ENCODE measurements at places on chromosomes 1 and 21.
A peak's percentile ranks its signal among the peaks of the same experiment; 100 is the strongest.

- no peak for DNase-seq
Measured at GRCh38 chr1:87155170-87155569, 173.5 kb upstream of the LMO4 start.

GRCh38 chr1:44333376-44333775, 21.7 kb downstream of the ERI3 start:
- no peak for DNase-seq

- peak; percentile 68 for DNase-seq
Measured at GRCh38 chr1:23577056-23578004, 18.0 kb upstream of the ID3 start.

- no peak for DNase-seq
Measured at GRCh38 chr1:182739545-182739944, 50.0 kb upstream of the NPL start.

- DNase-seq, result no peak
Measured at GRCh38 chr1:168606096-168606495, 29.7 kb downstream of the XCL1 start.

GRCh38 chr1:159749630-159750029, 31.1 kb upstream of the DUSP23 start:
- no peak for DNase-seq

GRCh38 chr1:153536012-153536670, 350 bp upstream of the S100A6 start:
- peak; percentile 87 for DNase-seq

DNA sequence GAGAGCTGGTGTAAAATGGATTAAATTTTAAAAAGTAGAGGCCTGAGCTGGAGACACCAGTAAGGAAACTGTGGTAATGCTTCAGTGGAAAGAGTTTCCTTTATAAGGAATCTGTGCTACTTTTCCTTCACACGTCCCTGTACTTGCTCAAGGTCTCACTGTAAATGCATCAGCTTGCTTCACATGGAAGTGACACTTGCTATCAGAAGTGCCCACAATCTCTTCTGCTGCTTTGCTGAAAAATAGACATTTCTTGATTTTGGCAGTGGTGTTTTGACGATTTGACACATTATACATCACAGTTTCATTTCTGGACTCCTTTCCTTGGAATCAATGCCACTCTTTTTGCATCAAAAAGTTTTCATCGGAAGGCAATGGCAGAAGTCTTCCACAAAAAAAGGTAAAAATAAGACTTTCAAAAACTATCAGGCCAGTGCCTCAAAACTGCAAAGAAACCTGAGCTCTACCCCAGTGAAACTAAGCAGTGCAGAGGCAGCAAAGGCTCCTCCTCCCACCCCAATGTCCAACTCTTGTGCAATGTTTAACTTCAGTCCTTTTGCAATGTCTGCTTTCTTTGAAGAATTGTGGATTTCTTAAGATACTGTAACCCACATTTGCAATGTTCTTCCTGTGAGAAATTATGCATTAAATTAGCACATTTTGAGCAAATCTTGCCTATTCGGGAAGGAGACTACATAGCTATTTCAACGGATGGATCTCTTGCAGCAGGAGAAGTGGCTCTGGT, 18.4 kb upstream of the TSPAN2 start:
- DNase-seq, result no peak

All from activated CD4-positive, alpha-beta T cell treated with anti-CD3 and anti-CD28 coated beads, Interleukin-2, Interleukin-4, amounts not matched to agents 100 ng/mL and 50 ng/mL, durations not matched to agents 16 hours and 8 hours (primary cell).